Cortex of kidney (tissue), 1 donor: ENCODE measurements at places on chromosomes 6 and 20.

DNA sequence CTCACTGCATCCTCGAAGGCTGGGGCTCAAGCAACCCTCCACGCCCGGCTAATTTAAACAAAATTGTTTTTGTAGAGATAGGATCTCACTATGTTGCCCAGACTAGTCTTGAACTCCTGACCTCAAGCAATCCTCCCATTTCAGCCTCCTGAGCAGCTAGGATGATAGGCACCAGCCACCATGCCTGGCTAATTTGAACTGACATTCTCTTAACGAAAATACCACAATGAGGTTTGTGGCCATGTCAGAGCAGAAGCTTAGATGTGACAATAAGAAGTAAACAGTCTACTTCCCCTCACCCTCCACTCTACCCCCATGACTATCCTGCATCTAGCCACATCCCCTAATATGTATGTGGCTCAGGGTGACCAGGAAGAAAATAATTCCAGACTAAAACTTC lies 74.8 kb upstream of the PLCB4 start:
- no peak for DNase-seq

GRCh38 chr20:37837924-37838323 lies 65.0 kb upstream of the VSTM2L start:
- DNase-seq: no peak

DNA sequence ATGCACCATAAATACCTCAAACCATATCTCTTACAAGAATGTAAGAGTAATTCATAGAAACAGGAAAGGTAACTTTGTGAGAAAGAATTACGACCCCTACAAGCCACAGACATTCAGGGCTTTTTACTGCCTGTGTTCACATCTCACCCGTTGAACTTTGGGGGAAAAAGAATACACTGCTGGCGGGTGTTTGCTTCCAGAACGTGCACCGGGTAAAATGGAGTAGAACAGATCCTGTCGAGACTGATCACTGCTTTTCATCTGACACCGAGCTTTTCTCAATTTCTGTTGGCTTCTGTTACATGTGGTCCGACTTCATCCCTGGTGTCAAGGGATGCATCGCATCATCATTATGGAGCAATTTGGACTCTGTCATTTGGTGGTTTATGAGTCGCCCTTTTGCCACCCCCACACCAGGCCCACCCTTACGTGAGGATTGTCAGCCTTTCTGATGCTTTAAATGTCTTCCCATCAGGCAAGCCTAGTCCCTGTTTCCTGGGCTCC lies 219.2 kb upstream of the ZFP64 start:
- no peak for DNase-seq

DNA sequence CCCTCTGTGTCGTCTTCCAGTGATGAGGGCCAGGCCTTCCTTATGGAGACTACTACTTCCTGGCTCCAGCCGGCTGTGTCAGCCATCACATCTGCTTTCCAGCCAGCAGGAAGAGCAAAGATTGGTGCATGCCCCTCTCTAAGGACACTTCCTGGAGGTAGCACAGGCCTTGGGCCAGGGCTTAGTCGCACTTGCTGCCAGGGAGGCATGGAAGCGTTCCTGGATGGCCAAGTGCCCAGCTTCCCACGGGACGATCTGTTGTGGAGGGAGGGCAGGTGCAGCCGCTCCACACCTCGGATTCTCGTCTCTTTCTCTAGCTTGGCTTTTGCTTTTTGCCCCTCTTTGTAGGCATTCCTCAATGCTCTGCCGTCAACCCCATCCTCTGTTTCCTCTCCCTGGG lies 11.9 kb downstream of the ERMARD start:
- DNase-seq: no peak

- no peak for DNase-seq
These were observed 18.5 kb downstream of the FRMD1 start for GRCh38 chr6:168060521-168060931.
